Lung (tissue), 17 donors: ENCODE measurements at places on chromosomes 3 and 15.

DNA sequence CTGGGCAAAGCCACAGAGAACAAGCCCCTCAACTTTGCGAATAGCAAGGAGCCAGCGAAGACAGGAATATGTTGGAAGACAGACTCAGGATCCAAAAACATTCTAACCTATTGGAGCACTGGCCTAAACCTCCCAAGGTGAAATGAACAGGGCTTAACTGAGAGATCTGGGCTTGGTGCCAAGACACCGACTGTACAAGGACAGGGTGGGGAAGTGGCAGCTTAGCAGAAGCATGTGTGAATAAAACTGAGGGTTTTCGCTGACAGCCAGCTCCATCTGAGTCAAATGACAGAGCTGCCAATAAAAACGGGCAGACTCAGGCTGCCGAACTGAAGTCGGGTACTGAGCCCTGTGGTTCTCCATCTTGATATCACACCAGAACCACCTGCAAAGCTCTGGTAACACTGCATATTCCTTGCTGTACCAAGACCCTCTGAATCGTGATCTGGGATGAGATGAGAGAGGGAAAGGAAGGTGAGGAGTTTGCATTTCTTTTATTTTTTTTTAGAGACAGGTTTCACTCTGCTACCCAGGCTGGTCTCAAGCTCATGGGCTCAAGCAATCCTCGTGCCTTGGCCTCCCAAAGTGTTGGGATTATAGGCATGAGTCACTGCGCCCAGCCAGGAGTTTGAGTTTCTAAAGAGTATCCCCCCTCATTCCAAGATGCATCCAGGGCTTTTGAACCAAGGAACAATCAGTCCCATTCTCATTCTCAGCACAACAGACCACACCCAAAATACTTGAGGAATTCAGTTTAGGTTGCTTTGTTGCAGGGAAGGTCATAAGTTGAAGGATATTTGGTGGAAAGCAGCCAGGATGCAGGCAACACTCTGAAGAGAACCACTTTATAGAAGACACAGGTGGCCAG lies 6.0 kb upstream of the PLCB2 start:
- peak; percentile 61 for DNase-seq

- no peak for DNase-seq
Observed at GRCh38 chr3:17340261-17340660, 402.2 kb downstream of the TBC1D5 start.

- DNase-seq: no peak
Observed at GRCh38 chr15:59867086-59867855, 136.8 kb upstream of the FOXB1 start.

DNA sequence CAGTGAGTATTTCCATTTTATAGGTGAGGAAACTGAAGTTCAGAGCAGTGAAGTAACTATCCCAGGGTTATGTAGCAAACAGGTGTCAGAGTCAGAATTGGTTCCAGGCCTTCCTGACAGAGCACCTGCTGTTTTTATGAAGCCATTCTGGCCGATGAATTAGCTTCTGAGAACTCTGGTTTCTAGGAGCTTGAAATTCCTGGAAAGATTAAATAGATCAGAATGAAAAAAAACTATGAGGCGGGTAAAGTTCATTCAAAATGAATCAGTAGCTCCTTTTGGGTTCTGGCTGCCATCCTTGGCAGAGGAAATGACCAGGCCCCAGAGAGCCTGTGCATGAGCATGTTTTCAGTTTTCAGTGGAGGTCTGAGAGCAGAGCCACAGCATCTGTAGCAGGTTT lies 59.3 kb upstream of the CFAP161 start:
- DNase-seq: no peak

DNA sequence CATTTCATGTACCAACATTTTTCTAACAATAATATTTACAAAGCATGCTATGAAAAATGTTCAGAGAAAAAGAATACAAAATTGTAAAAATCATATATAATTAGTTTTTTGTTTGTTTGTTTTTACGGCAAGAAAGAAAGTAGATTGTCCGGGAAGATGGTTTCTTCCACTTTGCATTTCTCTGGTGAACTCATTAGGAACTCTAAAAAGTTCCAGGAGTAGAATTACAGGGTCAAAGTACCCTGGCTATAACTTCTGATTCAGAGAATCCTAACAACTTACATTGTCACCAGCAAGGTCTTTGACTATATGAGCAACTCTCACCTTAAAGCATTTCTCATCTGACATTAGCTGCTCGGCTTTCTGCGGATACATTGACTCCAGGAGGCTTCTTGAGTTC lies 196.7 kb downstream of the PDE8A start:
- no peak for DNase-seq
